ENCODE measurements at places on chromosomes 7 and 10.

DNA sequence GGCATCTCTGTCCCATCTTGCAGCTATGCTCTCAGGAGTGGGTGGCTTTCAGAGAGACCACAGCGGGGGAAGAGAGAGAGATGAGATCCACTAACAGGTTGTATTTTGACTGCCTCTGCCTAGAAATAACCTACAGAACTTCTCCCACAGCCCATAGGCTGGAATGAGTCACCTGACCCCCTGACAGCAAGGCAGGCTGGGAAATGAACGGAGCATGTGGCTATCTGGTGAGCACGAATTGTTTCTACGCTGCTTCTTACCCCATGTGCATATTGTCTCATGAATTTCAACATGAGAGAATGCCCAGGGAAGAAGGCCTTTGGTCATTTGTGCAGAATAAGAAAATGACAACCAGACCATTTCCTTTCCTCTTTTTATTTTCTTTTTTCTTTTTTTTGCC lies 151.3 kb downstream of the SNX10 start:
- no peak for DNase-seq

DNA sequence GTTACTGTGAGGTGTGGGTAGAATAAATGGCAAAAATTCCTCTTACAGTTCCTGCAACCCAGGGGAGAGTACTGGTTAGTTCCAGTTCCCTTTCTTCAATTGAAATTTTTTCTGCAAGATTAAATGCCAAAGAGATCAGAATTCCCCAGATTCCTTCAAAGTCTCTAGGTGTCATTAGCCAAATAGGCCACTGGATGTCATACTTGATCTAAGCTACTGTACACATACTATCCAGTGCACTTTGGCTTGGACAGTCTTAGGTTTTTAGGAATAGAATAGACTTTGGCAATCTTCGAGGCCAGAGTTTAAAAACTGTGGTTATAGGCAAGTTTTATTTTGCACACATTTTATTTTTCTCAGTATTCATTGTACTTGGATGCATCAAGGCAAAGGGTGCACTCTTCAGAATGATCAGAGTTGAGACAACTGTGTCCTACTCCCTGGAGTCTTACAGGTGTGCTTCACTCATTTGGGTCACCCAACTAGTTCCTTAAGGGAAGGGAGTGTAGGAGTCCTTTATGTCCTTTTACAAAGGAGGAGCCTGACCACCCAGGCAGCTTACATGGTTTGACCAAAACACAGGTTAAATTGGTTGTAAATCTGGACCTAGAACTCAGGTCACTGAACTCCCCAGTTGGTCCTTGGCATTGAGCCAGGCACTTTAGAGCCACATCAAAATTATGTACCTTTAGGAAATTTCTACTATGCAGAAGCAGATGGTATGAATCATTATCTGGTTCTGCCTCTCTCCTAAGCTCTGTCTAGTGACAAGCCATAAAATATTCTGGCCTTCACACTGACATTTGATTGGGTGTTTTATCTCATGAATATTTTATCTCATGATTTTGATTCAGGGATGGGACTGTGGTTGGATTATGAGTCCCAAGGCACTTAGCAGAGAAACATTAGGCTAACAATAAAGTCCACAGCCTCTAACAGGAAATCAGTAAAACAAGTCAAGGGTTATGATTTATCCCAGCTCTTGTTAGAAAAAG lies 49.5 kb downstream of the ASAH2B start:
- no peak for DNase-seq

DNA sequence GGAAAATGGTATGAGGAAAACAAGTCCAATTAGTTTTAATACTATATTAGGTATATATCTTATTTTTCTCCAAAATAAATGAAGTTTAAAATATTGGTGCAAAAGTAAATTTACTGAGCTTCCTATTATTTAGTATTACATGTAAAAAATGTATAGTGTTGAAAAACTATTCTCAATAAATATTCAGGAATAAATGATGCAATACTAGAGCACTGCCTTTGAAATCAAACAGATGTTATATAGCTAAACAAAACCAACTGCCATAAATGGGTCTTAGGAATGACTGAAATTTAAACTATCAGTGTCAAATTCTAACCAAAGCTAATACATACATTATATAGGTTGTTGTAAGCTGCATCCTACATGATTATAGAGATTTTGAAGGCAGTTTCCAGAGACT lies 1434.0 kb upstream of the LRRTM3 start:
- no peak for DNase-seq

- DNase-seq, result no peak
Observed at GRCh38 chr7:91463330-91463729, 199.1 kb downstream of the FZD1 start.
